AG10803 (cell line): ENCODE measurements at places on chromosomes 6 and 20.

DNA sequence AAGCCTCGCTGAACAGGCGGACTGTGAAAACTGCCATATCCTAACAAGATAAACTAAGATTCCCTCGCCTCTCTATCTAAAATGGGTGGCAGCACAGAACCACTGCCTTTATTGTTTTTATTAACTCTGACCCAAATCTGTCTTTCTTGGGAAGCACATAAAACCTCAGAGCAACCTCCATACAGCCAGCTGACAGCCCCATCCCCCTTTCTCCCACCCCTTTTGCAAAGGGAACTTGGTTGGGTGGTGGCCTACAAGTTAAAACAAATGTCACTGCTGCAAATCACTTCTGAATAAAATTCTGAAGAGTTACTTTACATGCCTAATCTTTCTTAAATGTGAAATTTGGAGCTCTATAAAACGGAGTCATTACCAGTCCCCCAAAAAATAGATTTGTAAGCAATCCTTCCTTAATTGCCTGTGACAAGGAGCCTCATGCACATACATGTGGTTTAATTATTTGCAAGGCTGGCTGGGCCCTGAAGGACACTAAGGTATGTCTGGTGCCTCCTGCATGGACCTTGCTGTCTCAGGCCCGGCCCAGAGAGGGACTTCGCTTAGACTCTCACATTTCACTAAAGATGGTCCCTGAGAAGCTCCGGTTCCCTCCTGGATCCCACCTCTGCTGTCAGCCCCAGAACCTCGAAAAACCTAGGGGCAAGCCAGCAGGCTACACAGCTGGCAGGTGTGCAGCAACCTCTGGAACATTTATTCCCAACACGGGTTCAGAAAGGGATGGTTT, 21.7 kb downstream of the PXDC1 start:
- DNase-seq: no peak

GRCh38 chr6:28212510-28213212, 12.4 kb upstream of the ZSCAN9 start:
- peak; percentile 86 for DNase-seq

DNA sequence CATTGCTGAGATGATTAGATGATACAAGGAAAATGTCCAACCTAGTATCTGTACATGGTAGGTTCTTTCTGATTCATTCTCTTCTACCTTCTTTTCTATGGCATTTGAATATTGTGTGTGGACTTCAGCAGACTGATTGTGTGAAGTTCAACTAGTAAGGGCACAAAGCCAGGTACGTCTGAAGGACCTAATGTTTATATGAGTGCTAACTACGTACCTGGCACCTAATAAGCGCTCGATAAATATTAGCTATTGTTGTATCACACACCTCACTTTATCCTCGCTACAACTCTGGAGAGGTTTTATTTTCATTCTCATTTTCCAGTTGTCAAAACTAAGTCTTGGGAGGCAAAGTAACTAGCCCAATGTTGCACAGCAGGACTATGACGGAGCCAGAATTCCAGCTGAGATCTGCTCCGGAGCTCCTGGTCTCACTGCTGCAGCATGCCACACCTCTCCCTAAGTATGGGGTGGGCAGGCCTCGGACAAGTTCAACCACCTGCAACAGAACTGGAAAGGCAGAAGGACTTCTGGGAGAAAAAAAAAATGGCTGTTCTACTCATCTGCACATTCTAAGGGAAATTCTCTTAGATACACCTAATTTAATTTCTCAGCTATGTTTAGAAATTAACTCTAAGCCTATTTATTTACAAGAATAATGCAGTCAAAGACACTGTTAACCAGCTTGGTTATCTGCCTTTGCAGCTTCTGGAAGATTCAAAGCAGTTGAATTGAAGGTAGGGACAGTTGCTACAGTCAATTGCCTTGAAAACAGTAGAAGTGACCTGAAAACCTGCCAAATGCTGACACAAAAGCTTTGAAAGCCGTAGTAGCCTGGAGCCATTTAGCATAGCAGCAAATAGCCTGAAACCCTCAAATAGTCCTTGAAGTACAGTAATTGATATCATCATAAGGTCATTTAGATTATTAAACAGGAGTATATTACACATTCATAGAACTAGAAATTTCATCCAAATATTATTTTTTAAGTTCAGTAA, 165.0 kb downstream of the PDE7B start:
- DNase-seq: no peak

- no peak for DNase-seq
Observed at GRCh38 chr6:158024566-158025297, 43.1 kb downstream of the SYNJ2 start.

- DNase-seq: no peak
Observed at GRCh38 chr20:64162239-64162910, 1.9 kb upstream of the MYT1 start.

DNA sequence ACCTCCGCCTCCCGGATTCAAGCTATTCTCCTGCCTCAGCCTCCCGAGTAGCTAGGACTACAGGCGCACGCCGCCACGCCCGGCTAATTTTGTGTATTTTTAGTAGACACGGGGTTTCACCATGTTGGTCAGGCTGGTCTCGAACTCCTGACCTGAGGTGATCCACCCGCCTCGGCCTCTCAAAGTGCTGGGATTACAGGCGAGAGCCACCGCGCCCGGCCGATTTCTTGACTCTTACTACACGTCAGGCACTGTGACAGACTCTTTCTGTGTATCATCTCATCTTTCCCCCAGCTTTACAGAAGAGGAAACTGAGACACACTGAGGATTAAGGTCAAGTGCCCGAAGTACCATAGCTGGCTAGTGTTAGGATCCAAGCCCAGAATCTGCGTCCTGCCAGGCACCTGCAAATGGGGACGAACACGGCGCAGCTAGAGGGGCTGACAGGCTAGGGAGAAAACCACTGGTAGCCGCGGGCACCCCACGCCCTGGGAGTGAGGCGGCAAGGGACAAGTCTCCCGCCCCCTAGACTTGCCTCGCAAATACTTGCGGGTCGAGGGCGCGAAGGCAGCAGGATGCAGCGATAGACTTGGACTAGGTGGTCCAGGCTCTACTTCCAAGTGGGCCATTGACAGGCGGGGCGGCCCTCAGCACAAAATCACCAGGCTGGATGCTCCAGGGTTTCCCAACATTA, 1.1 kb upstream of the TAF8 start:
- no peak for DNase-seq

DNA sequence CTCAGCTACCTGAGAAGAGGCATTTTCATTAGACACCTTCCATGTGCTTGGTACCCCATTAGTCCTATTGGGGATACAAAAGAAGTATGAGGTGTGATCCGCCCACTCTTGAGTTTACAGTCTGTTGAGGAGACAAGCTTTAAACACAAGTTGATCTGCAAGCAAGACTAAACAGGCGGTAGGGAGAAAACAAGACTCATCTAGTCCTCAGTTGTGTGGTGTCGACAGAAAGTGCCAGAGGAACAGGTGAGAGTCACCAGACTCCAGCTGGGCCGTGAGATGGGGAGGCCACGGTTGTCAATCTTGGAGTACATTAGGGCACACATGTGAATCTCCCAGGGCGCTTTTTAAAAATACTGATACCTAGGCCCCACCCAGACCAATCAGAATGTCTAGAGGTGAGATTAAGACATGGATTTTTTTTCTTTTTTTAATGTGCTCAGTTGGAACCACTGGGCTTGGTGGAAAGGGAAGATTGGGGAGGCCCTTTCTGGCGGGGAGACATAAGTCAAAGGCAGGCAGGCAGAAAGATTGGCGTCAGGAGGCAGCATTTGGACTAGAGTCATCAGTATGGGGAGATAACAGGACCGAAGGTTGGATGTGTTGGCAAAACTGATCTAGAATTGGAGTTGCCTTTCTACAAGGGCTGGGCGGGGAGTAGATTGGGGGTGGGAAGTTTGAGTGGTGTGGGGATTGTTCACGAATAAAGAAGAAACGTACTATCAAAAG, 10.4 kb downstream of the E2F3 start:
- DNase-seq: no peak

DNA sequence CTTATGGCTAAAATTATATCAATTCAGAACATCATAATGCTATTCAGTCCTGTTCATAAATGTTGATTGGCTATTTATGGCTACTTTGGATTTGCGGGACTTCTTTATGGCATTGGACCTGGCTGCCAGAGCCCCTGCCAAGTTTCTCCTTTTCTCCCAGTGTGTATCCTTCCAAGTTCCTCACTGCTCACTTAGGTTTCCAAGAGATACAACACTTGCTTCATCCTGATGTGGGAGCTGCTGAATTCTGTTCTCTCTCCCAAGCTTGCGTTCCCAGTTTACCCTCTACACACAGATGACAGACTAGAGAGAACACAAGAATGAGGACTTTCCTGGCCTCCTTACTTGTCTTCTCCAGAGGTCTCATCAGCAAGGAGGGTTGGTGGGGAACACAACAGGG, 18.4 kb upstream of the DAAM2 start:
- no peak for DNase-seq

DNA sequence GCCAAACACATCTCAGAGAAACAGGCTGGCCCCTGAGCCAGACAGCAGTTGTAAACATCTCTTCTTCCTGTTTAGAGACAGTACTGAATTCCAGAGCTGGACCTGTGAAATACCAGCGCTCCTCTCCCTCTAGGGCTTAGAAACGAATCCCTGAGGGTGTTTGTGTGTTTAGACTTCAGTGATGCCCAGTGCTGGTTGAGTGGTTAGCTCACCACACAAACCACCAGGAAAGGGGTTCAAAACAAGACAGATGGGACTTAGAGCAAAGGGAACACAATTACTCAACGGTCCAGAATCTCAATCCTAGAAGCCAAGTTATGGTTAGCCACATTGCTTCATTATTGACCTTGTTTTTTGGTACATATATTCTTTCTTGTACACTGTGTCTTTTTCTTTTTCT, 108.7 kb upstream of the TMEM170B start:
- DNase-seq: peak; percentile 97

- no peak for DNase-seq
Observed at GRCh38 chr6:10695086-10695657, 400 bp downstream of the PAK1IP1 start.

GRCh38 chr6:118787724-118788423, 106.1 kb upstream of the ASF1A start:
- DNase-seq: peak; percentile 14

GRCh38 chr6:39879535-39879934, 54.7 kb downstream of the MOCS1 start:
- no peak for DNase-seq

- DNase-seq: no peak
Observed at GRCh38 chr20:33842346-33842745, 31.2 kb downstream of the CHMP4B start.
